Astrocyte of the spinal cord (primary cell): ENCODE measurements at places on chromosomes 4 and X.

DNA sequence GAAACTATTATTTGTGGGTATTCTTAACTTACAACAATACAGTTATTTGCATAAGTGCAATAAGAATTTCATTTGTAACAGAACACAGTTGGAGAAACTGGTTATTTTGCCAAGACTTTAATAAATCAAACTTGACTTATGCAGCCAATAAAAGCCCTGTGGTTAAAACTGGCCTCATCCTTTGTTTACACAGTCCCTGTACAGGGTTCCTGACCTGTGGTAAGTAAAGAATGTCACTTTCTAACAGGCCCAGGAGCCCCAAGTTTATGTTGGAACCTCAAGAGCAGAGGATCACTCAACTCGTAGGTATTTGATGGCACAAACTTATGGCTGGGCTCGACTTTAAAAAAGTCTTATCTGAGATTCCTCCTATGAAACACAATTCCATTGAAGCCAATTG lies 88.6 kb upstream of the PTCHD1 start:
- peak; percentile 62 for DNase-seq

DNA sequence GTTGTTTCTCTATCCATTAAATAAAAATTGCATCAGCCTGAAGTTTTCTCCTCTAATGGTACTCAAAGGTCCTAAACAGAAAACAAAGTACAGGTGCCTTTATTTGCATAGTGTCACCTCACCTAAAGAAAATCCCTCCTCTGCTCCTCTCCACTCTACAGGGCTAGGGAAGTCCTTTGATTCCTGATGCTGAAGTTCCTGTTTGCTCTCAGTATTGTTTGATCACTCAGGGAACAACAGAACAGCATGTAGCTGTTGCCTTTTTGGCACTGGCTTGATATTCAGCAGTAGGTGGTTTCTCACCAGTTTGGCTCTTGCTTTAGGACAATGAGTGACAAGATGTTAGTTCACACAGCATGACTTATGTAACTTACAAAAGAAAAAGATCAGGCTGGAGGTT lies 156.2 kb upstream of the SLC7A11 start:
- DNase-seq, result no peak

- peak; percentile 24 for DNase-seq
Observed at GRCh38 chr4:143254491-143255226, 69.9 kb downstream of the USP38 start.

GRCh38 chr4:146401274-146401673 lies 120.5 kb downstream of the SLC10A7 start:
- DNase-seq, result no peak

- DNase-seq, result peak; percentile 35
Observed at GRCh38 chr4:174429701-174430410, 92.4 kb downstream of the HPGD start.

- DNase-seq, result peak; percentile 97
Observed at GRCh38 chr4:117324851-117325491, 239.6 kb upstream of the TRAM1L1 start.

GRCh38 chrX:103549916-103550315 lies 30.6 kb upstream of the RAB40A start:
- DNase-seq, result no peak

- DNase-seq, result no peak
Observed at GRCh38 chr4:152668338-152668964, 11.3 kb downstream of the TMEM154 start.

DNA sequence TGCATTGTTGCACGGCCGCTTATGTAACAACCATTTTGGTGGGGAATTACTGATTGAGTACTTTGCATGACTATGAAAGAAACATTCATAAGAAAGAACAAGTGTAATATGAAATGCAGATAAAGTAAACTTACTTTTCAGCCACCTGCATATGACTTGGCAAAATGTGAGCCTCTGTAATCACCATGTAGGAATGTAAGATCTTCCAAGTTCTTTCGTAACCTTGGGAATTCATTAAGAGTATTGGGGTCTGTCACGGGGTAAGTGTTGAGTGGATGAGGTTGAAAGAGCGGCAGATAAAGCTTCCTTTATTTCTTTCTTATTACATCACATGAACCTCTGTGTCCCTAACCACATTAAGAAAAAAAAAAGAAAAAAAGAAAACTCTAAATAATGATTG lies 348.5 kb upstream of the NR3C2 start:
- DNase-seq, result peak; percentile 23

- DNase-seq, result no peak
Observed at GRCh38 chr4:14313757-14314156, 686.2 kb upstream of the BOD1L1 start.

GRCh38 chrX:133676344-133677122 lies 261.2 kb upstream of the GPC4 start:
- DNase-seq, result no peak

GRCh38 chr4:70844180-70844579 lies 4.5 kb upstream of the GRSF1 start:
- no peak for DNase-seq

DNA sequence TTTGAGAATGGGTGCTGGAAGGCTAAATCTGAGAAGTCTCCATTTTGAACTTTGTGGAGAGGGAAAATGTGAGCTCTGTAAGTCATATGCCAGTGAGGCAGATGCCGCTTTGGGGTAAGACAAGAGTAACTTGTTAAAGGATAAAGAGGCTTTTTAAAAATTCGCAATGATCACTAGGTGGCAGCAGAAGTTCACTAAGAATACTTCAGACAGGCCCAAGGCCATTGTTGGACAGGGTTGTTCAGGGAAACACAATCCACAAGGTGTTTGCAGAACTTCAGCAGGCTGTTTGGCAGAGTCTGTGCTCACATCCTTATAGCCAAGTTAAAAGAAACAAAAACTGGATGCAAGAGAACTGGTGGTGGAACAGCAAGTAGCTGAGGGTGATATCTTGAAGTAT lies 13.7 kb upstream of the PIGA start:
- DNase-seq, result peak; percentile 62

DNA sequence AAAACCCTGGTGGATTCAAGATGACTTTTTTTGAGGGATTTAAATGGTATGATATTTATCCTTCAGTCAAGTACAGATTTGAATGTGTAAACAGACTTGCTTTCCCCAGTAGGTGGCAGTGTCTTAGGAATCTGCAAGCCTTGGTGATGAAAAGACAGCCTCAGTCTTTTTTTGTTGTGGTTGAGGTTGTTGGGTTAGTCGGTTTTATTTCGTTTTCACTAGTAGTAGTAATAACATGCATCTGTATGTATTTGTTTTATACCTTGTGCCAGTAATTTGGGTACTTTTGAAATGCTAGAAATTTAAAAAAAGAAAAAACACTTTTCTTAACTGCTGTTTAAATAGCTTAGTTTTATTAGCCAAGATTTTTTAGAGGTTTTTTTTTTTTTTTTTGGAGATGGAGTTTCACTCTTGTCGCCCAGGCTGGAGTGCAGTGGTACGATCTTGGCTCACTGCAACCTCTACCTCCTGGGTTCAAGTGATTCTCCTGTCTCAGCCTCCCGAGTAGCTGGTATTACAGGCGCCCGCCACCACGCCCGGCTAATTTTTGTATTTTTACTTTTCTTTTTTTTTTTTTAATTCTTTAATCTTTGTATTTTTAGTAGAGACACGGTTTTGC lies 39.2 kb downstream of the COPS4 start:
- peak; percentile 82 for DNase-seq

DNA sequence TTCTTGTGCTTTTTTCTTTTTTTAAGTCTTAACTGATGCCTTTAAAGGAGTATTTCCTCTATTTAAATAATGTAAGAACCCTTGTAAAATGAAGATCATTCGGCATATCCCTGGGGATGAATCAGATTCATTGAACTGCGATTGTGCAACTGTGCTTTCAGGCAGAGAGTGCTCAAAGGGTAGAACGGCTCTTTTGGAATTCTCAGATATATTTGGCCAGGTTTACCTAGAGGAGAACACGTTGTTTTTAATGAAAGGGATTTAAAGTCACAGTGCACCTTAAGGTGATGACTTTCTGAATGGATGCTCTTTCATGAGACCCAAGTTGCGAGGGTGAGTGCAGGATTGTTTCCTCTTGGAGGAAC lies 51.6 kb upstream of the ELOVL6 start:
- no peak for DNase-seq

- no peak for DNase-seq
Observed at GRCh38 chrX:19744231-19744630, 143.2 kb downstream of the SH3KBP1 start.

DNA sequence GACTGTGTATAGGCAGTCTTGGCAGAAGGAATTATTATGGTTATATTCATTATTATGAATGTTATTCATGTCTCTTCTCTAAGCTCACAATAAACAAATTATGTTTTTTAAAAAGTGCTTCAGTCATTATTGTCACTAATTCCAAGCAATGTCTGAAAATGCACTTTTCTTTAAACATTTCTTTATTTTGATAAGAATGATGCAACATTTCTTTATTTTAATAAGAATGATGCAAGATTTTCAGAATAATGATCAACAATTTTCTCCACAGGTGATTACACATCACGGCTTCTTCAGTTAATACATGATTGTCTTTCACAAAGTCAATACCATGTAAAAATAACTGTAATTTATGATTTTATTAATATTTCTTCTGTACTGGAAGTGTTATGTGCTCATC lies 22.7 kb downstream of the MAGEA4 start:
- no peak for DNase-seq

GRCh38 chr4:126572264-126572663 lies 1060.5 kb upstream of the INTU start:
- DNase-seq, result no peak

- DNase-seq, result no peak
Observed at GRCh38 chr4:87745064-87745807, 54.1 kb upstream of the IBSP start.

DNA sequence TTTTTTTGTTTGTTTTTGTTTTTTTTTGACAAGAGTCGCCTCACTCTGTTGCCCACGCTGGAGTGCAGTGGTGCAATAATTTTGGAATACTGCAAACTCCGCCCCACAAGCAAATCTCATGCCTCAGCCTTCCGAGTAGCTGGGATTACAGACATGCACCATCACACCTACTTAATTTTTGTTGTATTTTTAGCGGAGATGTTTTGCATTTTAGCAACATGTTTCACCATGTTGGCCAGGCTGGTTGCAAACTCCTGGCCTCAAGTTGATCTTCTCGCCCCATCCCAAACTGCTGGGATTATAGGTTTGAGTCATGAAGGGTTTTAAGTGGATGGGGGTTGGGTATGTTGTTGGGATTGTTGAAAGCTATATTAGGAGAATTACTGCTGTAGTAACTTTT lies 270.9 kb upstream of the LCORL start:
- DNase-seq, result no peak

- DNase-seq, result peak; percentile 79
Observed at GRCh38 chrX:130118441-130119311, 8.4 kb upstream of the ELF4 start.

GRCh38 chrX:119273420-119274192 lies 37.5 kb downstream of the PGRMC1 start:
- peak; percentile 40 for DNase-seq

DNA sequence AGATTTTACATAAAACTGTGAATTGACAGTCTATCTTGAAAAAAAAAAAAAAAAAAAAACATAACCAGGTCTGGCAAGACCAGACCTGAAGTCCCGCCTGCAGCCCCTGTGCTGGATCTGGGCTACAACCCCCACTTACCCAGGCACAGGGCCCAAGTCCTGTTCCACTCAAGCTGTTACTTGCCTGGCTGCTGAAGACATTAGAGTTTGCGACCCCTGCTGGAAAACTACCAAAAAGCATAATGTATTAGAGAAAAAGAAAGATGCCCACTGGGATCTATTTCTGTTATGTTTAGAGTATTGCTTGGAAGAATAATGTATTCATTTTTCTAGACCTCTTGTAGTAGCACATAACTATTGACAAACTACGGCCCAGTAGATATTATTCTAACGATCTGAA lies 4.7 kb downstream of the HS3ST1 start:
- DNase-seq, result peak; percentile 46

- DNase-seq, result no peak
Observed at GRCh38 chrX:120236687-120237479, 13.7 kb upstream of the ZBTB33 start.

DNA sequence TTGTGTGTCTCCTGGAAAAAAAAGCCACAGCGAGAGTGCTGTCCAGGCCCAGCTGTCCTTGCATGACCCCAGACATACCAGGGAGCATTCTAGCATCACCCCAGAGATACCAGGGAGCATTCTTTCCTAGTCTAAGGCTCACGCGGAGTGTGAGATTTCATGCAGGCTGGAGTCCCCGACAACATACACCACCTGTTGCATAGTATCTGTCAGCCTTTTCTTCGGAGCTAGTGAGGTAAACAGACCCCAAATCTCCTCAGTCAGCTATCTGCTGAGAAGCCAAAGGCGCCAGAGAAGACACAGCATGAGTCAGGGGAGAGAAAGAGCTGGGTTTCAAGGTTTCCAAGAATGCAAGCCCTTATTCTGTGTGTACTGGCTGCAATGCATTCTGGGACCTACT lies 23.1 kb upstream of the ZXDA start:
- DNase-seq, result no peak

DNA sequence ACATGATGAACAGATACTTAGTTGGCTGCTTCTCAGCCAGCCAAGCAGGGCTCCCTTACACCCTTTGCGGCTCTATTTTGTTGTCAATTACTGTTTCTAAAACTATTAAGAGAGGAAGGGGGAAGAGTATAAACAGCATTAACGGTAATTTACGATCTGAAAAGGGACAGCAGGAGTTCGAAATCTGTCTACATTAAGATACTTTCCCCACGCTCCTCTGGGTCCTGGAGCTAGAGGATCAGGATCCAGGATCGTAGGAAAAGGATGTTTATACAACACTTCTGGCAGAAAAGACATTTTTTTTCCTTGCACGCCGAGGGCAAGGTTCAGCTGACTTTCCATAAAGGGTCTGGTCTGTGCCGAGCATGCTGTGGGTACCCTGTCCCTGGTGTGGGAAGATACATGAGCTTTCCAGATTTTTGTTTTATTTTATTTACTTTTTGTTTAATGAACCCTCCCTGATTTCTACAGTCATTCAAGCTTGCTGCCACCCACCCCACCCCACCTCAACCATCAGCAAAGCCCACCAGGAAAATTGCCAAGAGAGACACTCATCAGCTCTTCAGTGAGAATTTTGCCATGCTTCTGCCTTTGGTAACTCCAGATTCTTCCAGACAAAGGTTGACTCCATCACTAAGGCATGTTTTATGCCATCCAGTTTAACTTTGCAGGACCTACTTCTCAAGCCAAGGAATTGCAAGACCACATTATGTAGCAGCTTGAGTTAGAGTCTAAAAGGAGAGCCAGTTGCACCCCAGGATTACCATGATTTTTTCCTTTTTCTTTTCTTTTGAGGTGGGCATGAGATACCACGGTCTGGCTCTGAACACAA lies 188.1 kb downstream of the QDPR start:
- no peak for DNase-seq

- DNase-seq, result peak; percentile 65
Observed at GRCh38 chrX:14027511-14028019, 2.1 kb downstream of the GEMIN8 start.

DNA sequence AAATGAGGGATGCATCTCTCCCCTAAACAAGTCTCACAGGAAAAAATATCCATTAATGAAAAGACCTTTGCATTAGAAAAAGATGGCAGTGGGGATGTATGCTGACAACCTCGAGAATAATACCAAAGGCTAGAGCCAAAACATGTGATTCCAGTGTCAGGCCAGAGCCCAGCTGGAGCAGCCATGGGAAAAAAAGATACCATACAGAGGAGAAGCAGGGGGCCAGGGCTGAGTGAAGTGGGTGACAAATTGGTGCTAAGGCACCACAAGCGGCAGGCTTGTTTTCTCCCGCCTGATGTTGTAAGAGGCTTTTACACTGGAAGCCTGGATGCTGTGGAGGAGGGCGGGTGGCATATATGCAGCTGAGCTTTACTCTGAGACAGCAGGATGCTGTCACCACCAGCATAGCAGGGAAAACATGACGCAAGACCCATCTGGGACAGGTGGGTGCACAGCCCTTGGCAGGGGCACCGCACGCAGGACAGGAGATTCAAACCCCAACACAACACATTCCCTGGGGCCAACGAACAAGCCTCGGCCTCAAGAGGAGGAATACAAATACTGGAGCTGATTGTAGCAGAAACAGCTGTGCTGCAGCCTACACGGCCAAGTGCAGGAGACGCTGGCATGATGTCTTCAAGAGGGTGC lies 91.9 kb downstream of the TSPAN5 start:
- peak; percentile 34 for DNase-seq
